NCI-H2029 (cell line): ENCODE measurements at places on chromosomes 1 and 21.

DNA sequence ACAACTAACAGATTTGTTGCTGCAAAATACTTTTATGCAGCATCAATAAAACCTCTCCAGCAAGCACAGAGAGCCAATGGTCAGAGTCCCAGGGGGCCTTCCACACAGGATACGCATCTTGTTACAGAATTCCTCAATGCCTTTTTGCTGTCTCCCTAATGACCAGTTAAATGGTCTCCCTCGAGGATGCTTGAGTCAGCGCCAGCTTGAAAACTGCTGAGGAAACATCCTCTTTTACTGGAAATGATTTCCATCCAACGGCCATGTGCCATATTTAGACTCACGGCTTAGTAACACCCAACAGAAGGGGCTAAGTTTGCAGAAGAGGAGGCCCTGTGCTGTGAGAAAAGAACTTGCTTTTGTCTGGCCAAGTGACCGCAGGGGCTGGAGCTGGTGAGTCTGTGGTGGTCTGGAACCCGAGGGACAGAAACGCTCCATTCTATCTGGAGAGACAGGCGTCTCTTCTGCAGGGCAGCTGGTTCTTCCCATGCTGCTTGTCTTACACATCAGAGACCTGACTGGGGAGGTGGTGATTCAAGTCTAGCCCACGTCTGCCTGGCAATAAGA is 496.4 kb downstream of the SETD4 start:
- peak; percentile 38 for DNase-seq

- DNase-seq, result peak; percentile 87
Observed at GRCh38 chr1:87410776-87411480, 82.2 kb downstream of the LMO4 start.

- no peak for DNase-seq
Observed at GRCh38 chr1:177952691-177953090, 17.2 kb downstream of the SEC16B start.

DNA sequence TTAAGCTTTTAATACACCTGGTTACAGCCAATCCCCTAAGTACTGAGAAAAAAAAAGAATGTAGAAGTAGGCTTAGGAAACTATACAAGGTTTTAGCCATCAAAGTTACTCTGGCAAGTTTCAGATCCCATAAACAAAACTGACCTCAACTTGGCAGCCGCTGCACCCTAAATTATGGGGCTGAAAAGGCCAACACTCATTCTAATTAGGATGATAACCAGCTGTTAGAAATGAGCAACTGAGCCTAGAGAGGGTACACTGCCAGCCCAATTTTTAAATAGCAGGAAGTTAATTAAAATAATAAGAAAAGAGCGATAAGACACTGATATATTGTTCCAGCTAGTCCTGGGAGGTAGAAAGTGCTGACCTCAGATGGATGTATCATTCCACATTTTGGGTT is 105.7 kb upstream of the VAV3 start:
- DNase-seq, result no peak

- no peak for DNase-seq
Observed at GRCh38 chr1:109906160-109906838, 4.3 kb upstream of the CSF1 start.

- DNase-seq, result no peak
Observed at GRCh38 chr1:44609412-44609767, 64.9 kb downstream of the TMEM53 start.

GRCh38 chr21:38712071-38712470 is 93.7 kb upstream of the ETS2 start:
- peak; percentile 34 for DNase-seq

- DNase-seq, result no peak
Observed at GRCh38 chr1:64769482-64769881, 24.6 kb downstream of the RAVER2 start.

DNA sequence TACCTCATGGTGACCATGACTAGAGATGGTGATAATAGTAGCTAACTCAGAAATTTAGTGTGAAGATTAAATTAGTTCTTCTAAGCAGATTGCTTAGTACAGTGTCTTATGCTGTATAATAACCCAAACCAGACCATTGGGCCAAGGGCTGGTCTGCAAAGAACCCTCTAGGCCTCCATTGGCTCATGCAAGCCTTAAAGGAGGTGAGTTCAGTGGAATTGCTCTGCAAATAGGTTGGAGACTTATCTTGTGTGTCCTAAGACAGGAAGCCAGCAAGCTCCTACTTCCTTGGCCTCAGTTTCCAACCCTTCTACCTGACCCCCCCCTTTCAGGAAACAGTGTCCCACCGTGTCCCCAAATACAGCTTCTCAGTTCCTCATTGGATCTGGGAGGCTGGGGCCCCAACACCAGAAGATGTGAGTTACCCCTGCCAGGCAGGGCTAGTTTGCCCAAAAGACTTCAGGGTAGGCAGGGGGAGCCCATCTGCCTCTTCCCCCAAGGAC is 1.9 kb upstream of the MEF2D start:
- no peak for DNase-seq

DNA sequence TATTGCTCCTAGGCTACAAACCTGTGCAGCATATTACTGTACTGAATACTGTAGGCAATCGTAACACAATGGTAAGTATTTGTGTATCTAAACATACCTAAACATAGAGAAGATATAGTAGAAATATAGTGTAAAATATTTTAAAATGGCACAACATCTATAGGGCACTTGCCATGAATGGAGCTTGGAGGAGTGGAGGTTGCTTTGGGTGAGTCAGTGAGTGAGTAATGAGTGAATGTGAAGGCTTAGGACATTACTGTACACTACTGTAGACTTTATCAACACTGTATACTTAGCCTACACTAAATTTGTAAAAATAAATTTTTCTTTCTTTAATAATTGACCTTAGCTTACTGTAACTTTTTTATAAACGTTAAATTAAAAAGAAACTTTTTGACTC is 7.9 kb downstream of the LEFTY2 start:
- DNase-seq, result no peak

DNA sequence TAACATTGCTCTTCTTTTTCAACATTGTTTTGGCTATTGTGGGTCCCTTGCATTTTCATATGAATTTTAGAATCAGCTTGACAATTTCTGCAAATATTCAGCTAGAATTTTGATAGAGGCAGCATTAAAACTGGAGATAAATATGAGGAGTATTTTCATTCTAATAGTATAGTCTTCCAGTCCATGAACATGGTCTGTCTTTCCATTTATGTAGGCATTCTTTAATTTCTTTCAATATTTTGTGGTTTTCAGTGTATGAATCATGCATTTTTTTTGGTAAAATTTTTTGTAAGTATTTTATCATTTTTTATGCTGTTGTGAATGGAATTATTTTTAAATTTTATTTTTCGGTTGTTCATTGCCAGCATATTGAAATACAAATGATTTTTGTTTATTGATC is 97.2 kb downstream of the DNAH14 start:
- no peak for DNase-seq
